ENCODE measurements at places on chromosomes 4 and X. TPM values are rescaled to one million over a fixed set of nuclear protein-coding genes. Genes with fewer than 3 reads are reported as not detected.

Gene SMIM14
- 15.2 TPM for total RNA-seq

Gene NXF3
- not detected for total RNA-seq

DNA sequence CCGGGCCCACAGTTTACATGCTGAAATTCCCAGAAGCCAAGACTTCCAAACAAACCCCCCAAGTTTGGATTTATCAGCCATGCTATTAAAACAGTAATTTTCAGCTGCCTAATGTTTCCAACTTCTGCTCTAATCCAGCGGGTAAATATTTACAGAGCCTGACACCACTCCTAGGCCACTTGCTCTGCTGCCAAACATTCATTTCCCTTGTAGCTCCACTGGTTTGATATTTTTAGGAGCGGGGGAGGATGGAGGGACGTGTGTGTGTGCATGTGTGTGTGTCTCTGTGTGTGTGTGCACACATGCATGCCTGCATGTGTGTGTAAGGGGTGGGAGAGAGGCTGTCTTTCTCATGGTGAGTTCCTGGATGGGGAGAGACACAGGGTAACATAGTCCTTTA, 115.7 kb upstream of the PJA1 start:
- peaks cover 37% of the 10 kb centered on the region for H3K27me3 ChIP-seq
- H3K27ac ChIP-seq = no peak overlapping the region
- no peak overlapping the region for H3K4me3 ChIP-seq
- H3K4me1 ChIP-seq = no peaks in the 10 kb centered on the region

DNA sequence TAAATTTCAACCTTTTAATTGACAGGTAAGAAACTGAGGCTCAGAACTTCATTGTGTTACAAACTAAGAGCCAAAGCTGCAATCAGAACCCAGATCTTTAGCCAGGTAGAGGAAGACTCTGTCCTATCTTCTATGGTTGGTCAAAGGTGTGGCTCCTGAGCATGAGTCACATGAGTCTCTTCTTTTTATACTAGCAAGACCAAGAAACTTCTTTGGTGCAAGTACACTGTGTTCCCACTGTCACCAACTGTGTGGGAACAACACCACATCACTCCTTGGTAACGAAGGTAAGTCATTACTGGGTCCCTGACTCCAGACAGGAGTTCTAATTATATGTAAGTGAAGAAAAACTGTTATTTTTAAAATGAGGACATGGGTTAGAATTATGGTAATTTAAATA, 290.1 kb downstream of the INPP4B start:
- H3K27ac ChIP-seq = no peak overlapping the region
- DNase-seq = no peak
- H3K27me3 ChIP-seq = no peaks in the 10 kb centered on the region
- no peak overlapping the region for H3K4me3 ChIP-seq
- H3K36me3 ChIP-seq = no peaks in the 10 kb centered on the region
- H3K4me1 ChIP-seq = no peaks in the 10 kb centered on the region

GRCh38 chrX:141175786-141176185, 1.1 kb downstream of the LDOC1 start:
- no peaks in the 10 kb centered on the region for H3K36me3 ChIP-seq
- DNase-seq = no peak
- no peaks in the 10 kb centered on the region for H3K27me3 ChIP-seq

DNA sequence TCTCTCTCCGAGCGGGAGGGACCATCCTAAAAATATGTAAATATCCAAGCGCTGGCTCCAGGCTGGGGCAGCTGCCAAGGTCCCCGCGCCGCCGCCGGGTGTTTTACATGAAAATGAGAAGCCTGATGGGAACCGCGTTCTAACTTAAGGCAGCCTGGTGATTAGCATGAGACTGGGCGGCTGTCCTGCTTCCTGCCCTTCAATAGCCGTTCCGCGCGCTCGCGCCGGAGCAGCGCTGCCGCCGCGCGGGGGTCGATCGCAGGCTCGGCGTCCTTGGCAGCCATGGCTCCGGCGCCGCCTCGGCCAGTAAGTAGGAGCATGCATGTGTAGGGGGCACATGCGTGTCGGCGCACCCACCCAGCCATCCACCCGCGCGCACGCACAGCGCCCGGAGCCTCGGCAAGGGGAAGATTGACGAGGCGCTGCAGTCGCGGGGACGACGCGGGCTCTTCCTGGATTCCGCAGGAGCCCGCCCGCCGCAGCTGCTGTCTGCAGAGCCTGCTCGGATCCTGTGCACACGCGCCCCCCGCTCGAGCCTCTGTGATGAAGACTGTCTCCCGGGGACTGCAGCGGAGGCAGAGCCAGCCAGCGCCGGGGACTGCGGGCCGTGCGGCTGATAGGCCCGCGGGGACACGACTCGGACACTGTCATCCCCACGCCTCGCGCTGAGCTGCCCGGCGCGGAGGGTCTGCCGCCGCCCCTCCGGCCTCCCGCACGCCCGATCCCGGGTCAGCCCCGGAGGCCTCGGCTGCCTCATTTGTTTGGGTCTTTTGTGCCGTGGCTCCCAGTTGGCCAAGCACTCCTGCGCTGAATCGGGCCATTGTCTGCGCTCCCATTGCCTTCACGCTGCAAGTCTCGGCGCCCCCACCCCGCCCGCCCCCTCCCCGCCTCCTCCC, 734 bp downstream of the STOX2 start:
- peak; percentile 43 for DNase-seq
- peak overlapping the region; percentile 60 for H3K4me3 ChIP-seq
- H3K27me3 ChIP-seq = no peaks in the 10 kb centered on the region
- H3K36me3 ChIP-seq = no peaks in the 10 kb centered on the region
